ENCODE measurements at places on chromosomes 1 and 21. TPM values are rescaled to one million over a fixed set of nuclear protein-coding genes. Genes with fewer than 3 reads are reported as not detected.

TMEM81 gene
- 2.5 TPM for total RNA-seq

ARHGAP29 gene
- total RNA-seq = 44.0 TPM

DNA sequence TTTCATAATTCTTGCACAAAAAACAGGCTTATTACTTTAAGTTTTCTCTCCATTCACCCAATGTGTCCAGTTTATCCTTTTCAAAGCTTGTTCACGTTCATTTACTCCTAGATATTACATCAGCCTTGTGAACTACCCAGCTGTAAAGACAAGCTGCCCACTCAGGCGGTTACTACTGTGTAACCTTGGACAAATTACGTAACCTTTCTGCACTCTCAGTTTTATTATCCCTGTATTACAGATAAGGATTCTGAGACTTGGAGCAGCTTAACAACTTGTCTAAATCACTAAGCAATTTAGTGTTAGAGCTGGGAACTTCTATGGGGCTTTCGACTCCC is 20.5 kb upstream of the LPAR3 start:
- DNase-seq = no peak

DNA sequence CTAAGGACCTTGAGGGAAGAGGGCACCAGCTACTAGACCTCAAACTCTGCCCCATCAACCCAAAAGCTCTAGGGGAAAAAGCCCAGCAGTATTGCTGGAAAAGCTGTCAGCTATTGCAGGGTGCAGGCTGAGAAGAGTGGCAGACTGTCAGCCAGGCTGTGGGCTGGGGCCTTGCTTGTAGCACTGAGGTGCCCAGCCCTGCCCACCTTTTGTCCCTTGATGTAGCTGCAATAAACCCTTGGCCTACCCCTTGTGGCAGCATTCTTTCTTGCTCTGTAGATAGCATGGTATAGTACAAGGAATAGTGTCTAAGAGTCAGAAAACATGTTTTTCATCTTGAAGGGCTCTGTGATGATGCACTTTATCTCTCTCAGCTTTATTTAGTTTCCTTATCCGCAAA is 39.4 kb downstream of the CDC14A start:
- DNase-seq = no peak

- DNase-seq = no peak
Observed at GRCh38 chr21:38343691-38344090, 86.9 kb downstream of the KCNJ15 start.

DNA sequence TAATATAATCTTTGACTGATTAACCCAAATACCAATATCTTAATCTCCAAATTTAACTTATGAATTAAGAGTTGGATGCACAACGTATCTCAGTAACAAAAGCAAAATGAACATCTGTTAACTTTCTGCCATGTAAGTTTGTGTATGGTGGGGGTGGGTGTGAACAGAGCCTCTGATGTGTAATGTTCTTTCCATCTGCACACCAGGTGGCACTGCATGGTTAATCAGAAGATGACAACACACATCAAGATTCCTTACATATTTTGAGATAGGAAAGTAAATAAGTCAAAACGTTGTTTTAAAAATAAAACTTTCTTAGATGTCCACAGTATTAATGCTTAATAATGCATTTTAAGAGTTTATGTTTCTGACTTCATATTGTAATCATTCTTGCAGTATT is 251.9 kb downstream of the DPYD start:
- DNase-seq = no peak

DNA sequence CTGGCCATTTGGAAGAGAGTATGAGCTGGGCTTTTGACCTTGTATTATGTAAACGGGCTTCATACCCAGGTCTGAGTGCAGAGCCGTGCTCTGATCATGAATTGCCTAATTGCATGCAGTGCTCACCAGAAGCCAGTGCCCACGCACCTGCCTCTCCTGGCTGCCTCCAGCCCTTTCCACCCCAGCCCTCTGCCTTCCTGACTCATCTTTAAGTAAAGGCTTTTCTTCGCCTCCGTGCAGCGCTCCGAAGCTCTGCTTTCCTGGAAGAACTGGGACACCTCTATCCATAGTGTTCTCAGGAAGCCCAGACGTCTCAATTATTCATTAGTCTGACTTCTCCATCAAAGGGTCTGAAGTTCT is 413.7 kb downstream of the PTPRU start:
- no peak for DNase-seq

- no peak for DNase-seq
Observed at GRCh38 chr1:201224666-201225370, 34.2 kb downstream of the IGFN1 start.

DNA sequence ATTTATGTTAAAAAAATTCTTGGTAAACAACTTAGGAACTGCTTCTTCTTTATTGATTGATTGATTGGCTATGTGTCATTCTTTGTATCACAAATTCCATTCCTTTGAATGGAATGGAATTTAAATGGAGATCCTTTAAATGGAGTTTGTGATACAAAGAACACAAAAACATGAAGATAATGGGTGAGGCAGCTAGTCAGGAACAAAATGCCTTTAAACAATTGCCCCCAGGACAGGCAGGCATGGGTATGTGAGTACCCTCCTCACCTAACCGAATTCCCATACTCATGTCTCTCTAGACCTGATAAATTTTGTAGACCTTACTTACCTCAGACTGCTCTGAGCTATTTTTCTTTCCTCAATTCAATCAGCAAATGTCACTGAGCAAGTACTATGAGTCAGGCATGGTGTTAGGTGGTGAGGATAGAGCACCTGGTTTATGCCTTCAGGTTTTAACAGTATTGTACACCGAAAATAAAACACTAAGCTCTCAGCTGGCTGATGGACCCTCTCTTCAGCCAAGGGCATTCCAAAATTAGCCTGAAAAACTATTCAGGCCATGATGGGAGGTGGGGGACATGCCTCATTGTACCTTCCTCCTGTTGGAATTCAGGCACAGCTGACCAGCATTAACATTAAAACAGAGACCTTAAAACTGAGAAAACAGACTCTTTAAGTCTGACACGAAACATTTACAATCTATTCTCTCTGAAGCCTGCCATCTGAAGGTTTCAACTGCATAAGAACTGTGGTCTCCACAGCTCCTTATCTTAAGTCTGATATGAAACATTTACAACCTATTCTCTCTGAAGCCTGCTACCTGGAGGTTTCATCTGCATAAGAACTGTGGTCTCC is 58.9 kb downstream of the OLFML3 start:
- DNase-seq = no peak

GRCh38 chr21:44969066-44969670 is 29.3 kb downstream of the SLX9 start:
- DNase-seq = no peak
